Activated B cell treated with CpG ODN at 0.5 μM for 24 hours (primary cell): ENCODE measurements at places on chromosomes 7 and 10. TPM values are rescaled to one million over a fixed set of nuclear protein-coding genes. Genes with fewer than 3 reads are reported as not detected.

Gene PAX4
- total RNA-seq: not detected in 2 replicates

Gene PHYHIPL
- not detected in 2 replicates for total RNA-seq

Gene NKX1-2
- total RNA-seq: not detected in 2 replicates

DNA sequence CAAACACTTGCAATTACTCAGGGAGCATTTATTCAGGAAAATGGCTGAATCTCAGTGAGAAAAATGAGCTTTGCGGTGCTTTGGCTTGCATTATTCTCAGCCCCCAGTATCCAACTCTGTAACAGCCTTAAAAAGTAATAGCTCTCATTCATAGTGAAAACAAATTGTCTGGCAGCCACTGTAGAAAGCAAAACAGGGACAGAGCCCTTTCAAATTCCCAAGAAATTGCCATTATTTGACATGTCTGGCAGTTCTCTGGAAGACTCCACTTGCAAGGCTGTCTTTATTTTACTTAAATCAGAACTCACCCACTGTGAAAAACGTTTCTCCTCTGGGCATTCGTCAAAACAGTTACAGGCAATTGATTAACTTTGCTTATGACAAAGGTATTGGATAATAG is 122.5 kb downstream of the NPSR1 start:
- H3K36me3 ChIP-seq: no peaks in the 10 kb centered on the region
- DNase-seq: no peak
- H3K27ac ChIP-seq: no peak overlapping the region

- H3K4me3 ChIP-seq: peak overlapping the region; percentile 26
- H3K27ac ChIP-seq: no peak overlapping the region
- H3K36me3 ChIP-seq: no peaks in the 10 kb centered on the region
- H3K27me3 ChIP-seq: peaks cover 22% of the 10 kb centered on the region
- no peak for DNase-seq
Observed at GRCh38 chr7:95772771-95773581, 622 bp downstream of the DYNC1I1 start.

- H3K36me3 ChIP-seq: no peaks in the 10 kb centered on the region
- no peak for DNase-seq
- H3K27me3 ChIP-seq: peaks cover 81% of the 10 kb centered on the region
- H3K4me1 ChIP-seq: peaks cover 2% of the 10 kb centered on the region
- H3K27ac ChIP-seq: no peak overlapping the region
Observed at GRCh38 chr7:96993094-96993865, 12.1 kb upstream of the DLX6 start.

Gene NRCAM
- total RNA-seq: 1.6 and 2.2 TPM in 2 replicates

Gene SUV39H2
- 7.4 and 8.1 TPM in 2 replicates for total RNA-seq

Gene BAG3
- total RNA-seq: 4.3 and 4.7 TPM in 2 replicates

GRCh38 chr7:118152654-118153053 is 31.3 kb upstream of the LSM8 start:
- no peak for DNase-seq
- no peaks in the 10 kb centered on the region for H3K36me3 ChIP-seq
- no peaks in the 10 kb centered on the region for H3K4me1 ChIP-seq
- no peaks in the 10 kb centered on the region for H3K27me3 ChIP-seq

GRCh38 chr10:79413196-79413595 is 32.2 kb downstream of the ZCCHC24 start:
- DNase-seq: no peak
- H3K27ac ChIP-seq: no peak overlapping the region
- H3K4me3 ChIP-seq: no peak overlapping the region
- peaks cover 7% of the 10 kb centered on the region for H3K4me1 ChIP-seq
- no peaks in the 10 kb centered on the region for H3K27me3 ChIP-seq

GRCh38 chr10:47214520-47214919 is 85.5 kb upstream of the GDF10 start:
- no peaks in the 10 kb centered on the region for H3K36me3 ChIP-seq
- no peak overlapping the region for H3K27ac ChIP-seq
- H3K27me3 ChIP-seq: peaks cover 3% of the 10 kb centered on the region

DNA sequence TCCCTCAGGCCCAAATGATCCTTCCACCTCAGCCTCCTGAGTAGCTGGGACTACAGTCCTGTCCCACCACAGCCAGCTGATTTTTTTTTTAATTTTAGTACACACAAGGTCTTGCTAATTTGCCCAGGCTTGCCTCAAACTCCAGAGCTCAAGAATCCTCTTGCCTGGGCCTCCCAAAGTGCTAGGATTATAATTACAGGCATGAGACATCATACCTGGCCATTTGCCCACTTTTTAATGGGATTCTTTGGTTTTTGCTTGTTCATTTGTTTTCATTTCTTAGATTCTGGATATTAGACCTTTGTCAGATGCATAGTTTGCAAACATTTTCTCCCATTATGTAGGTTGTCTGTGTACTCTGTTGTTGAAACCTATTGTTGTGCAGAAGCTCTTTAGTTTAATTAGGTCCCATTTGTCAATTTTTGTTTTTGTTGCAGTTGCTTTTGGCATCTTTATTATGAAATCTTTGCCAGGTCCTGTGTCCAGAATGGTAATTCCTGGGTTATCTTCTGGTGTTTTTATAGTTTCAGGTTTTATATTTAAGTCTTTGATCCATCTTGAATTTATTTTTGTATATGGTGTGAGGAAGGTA is 95.2 kb downstream of the GLCCI1 start:
- H3K4me3 ChIP-seq: no peak overlapping the region
- peaks cover 9% of the 10 kb centered on the region for H3K4me1 ChIP-seq
- H3K27me3 ChIP-seq: no peaks in the 10 kb centered on the region

DNA sequence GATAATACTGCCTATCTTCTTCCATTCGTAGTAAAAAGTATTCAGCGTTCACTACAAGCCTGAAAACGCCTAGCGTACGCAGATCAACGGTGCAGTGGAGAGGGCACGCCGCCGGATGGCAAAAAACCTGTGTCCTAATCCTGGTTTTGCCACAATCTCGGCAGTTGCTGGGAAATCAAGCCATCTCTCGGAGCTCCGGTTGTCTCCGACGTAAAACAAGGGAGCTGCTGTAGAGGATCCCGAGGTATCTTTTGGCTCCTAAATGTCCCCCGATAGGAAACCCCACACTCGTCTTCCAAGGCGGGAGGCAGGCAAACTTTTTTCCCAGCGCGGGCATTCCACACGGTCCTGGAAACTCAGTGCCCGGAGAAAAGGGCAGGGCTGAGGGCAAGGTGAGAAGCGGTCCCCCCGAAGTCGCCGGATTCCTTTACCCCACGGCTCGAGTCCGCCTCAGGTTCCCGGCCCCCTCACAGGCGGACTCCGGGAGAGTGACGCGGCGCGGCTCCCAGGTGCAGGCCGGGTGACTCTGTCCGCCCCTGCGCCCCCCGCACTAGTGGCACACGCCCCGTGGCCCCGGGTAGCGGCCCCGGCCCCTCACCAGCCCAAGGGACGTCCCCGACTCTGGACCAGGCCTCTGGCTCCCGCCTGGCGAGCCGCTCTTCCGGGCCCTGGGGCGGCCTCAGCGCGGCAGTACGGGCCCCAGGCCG is 649 bp downstream of the IDE start:
- H3K4me3 ChIP-seq: peak overlapping the region; percentile 88
- H3K4me1 ChIP-seq: peaks cover 42% of the 10 kb centered on the region
- no peaks in the 10 kb centered on the region for H3K27me3 ChIP-seq
- peaks cover 5% of the 10 kb centered on the region for H3K36me3 ChIP-seq

Gene NPM3
- total RNA-seq: 48.1 and 60.7 TPM in 2 replicates

- no peaks in the 10 kb centered on the region for H3K36me3 ChIP-seq
- DNase-seq: no peak
- no peaks in the 10 kb centered on the region for H3K4me1 ChIP-seq
Observed at GRCh38 chr7:158345731-158346130, 241.9 kb downstream of the PTPRN2 start.

Gene SPDYE5
- total RNA-seq: 0.20 TPM in 1 of 2 replicates, not detected in the other

Gene MOGAT3
- total RNA-seq: not detected in 2 replicates

Gene DPCD
- total RNA-seq: 2.3 and 2.9 TPM in 2 replicates

Gene NRP1
- not detected in 2 replicates for total RNA-seq

DNA sequence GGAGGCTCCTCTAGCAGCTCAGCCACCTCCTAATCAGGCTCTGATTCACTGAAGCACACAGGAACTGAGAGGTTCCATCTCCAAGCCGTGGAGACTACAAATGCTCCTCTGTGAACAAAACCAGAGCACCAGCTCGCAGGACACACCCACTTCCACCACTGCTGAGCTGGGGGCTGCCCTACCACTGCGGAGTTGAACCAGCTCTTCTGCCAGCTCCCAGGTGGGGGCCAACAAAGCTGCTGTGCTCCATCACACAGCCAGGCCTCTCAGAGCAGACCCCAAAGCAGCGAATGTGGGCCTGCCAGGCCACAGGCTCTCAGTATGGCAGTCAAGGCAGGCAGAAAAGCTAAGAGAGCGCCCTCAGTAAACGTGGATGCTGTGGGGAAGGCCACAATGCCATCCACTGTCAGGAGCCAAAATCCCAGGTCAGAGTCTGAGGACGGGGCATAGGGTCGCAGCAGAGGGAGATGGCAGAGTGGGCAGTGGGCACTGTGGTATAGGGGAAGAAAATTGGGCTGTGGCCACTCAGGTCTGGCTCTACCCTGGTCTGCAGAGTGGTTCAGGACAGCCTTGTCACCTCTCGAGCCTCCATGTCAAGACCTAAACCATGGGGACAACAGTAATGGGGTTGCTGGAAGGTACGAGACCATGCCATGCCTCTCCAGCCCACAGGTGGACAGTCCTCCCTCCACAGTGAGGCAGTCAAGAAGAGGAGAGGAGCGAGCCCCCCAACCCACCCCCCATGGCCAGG is 82.1 kb downstream of the GRID1 start:
- no peak for DNase-seq
- H3K36me3 ChIP-seq: no peaks in the 10 kb centered on the region
- peaks cover 3% of the 10 kb centered on the region for H3K4me1 ChIP-seq

DNA sequence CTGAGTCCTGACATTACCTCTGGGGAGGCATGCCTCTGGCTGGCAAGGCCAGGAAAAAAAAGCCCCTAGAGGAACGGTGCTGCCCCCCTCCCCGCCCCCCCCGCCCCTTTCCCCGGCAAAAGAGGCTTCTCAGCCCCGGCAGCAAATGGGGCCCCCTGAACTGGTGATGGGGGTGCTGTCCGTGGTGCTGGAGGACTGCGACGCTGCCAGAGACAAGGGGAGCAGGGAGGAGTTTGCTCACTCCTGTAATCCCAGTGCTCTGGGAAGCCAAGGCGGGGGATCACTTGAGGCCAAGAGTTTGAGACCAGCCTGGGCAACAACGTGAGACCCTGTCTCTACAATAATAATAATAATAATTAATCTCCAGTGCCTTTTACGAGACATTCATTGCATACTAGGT is 23.7 kb downstream of the SRRM3 start:
- no peak overlapping the region for H3K4me3 ChIP-seq
- H3K4me1 ChIP-seq: no peaks in the 10 kb centered on the region
- no peak overlapping the region for H3K27ac ChIP-seq
- DNase-seq: no peak

DNA sequence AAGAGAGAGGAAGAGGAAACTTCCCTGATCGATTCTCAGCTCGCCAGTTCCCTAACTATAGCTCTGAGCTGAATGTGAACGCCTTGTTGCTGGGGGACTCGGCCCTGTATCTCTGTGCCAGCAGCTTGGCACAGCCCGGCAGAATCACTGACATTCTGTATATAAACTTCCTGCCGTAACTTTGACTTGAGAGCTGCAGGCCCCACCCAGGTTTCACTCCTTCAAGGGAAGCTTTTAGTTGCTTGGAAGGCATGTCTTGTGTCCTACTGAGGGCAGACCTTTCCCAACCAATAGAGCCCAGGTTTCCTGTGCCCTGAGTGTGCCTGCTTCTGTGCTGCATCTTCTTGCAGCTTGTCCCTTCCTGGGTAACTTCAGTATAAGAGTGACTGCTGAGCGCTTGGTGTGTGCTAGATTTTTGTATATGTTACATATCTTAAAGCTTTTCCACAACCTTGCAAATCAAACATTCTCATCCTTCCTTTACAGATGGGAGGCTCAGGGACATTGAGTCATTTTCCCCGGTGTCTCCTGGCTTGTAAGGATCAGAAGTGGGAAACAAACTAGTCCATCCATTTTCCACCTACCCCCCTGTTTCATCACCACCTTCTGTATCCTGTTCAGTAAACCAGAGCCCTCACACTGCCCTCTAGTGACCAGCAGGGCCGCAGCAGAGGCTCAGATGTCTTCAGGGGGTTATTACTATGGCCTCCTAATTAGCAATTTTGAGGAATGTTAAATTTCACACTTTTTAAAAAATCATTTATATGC is 225.2 kb upstream of the PRSS58 start:
- H3K4me1 ChIP-seq: peaks cover 25% of the 10 kb centered on the region
- no peak for DNase-seq
- H3K4me3 ChIP-seq: no peak overlapping the region
- no peaks in the 10 kb centered on the region for H3K36me3 ChIP-seq
- no peak overlapping the region for H3K27ac ChIP-seq
- H3K27me3 ChIP-seq: peaks cover 11% of the 10 kb centered on the region

Gene GPR146
- total RNA-seq: 6.2 and 6.9 TPM in 2 replicates

Gene HOXA3
- total RNA-seq: not detected in 2 replicates

Gene TNRC18
- total RNA-seq: 55.0 and 57.2 TPM in 2 replicates

Gene VIPR2
- not detected in 2 replicates for total RNA-seq

GRCh38 chr10:24496906-24497305 is 226.8 kb downstream of the ARHGAP21 start:
- H3K4me3 ChIP-seq: no peak overlapping the region
- no peaks in the 10 kb centered on the region for H3K36me3 ChIP-seq
- no peak for DNase-seq
- no peaks in the 10 kb centered on the region for H3K27me3 ChIP-seq

- H3K27me3 ChIP-seq: no peaks in the 10 kb centered on the region
- H3K36me3 ChIP-seq: no peaks in the 10 kb centered on the region
- H3K4me3 ChIP-seq: no peak overlapping the region
- no peak for DNase-seq
Observed at GRCh38 chr10:99976886-99977665, 32.7 kb downstream of the DNMBP start.

Gene AGMO
- not detected in 2 replicates for total RNA-seq

Gene RARRES2
- not detected in 2 replicates for total RNA-seq

DNA sequence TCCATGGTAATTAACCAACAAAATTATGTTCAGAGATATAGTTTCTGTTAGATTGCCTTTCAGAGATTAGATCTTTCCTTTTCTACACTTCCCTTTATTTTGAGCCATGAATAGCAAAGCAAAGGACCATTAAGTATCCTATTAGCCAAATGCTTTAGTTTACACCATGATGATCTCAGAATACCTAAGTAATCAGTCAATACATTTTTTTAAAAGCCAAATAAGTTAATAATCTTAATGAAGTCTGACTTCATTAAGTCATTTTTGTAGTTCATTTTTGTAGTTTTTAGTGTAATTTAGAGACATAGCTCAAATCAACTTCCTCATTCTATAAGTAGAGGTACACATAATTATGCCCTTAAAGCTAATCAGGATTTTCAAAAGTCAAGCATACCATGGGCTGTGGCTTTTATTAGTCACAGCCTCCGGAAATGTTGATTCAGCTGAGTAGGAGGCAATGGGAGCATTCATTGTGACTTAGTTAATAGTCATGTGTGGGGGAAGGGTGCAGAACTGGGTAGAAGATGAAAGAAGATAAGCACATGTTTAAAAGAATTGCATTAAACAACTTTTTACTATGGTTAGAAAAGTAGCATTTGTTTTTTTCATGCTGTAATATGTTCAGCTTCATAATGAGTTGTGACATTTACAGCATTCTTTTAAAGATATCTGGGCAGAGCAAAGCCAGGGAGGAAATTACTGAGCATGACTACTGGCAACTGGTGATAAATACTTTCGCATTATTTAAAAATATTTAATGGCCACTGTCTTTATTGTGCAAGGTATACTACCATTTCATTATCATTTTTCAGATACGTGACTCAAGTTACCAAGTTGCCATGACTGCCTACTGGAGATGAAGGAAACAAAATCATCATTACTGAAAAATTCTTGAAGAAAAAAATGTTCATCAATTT is 57.3 kb upstream of the CCDC71L start:
- no peaks in the 10 kb centered on the region for H3K36me3 ChIP-seq
- peaks cover 12% of the 10 kb centered on the region for H3K4me1 ChIP-seq
- no peak overlapping the region for H3K27ac ChIP-seq
- H3K27me3 ChIP-seq: no peaks in the 10 kb centered on the region

GRCh38 chr7:158543840-158544239 is 43.8 kb downstream of the PTPRN2 start:
- H3K27ac ChIP-seq: no peak overlapping the region
- no peak overlapping the region for H3K4me3 ChIP-seq
